ENCODE measurements at places on chromosomes 6 and 20.

DNA sequence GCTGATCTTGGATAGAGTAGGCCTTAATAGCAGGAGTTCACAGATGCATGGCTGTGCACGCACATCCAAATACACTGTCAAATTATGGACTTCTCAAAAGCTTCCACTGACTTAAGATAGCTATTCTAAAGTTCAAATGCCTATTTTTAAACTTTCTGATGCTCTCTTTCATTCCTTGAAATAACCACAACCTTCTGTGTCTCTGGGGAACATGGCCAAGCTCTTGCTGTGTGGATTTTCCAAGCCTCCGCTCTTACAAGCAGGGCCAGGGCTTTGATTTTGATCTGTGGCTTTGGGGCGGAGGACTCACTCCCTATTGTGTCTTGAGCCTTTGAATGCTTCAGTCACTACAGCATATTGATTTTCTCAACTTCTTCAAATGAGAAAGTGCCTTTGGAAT lies 35.7 kb upstream of the SNRPB2 start:
- DNase-seq: no peak

DNA sequence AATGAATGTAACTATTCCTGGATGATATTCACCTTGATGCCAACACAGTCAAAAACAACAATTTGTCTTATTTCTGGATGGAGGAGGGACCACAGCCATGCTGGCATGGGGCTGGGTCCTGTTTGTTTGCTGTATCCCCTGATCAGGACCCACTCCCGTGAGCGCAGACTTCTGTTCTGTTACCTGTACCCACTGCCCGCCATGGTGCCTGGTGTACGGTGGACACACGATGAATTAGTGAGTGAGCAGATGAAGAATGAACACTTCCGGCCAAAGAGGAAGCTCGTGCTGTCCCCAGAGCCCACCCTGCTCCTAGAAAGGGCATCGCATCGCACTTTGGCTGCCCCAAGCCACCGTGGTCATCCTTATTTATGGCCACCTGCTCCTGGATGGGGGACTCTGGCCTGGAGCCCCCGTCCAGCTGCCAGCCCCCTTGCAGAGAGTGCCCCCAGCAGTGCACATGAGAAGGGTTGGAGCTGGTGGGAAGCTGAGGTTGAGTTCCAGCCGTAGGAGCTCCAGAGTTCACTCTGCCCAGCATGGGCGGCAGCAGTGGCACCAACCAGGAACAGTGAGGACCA lies 100.9 kb downstream of the BMP7 start:
- no peak for DNase-seq

- DNase-seq: no peak
These were observed 11.8 kb downstream of the TMEM14B start for GRCh38 chr6:10759312-10759839.

GRCh38 chr20:32581839-32582658 lies 3.1 kb downstream of the NOL4L start:
- DNase-seq: no peak

DNA sequence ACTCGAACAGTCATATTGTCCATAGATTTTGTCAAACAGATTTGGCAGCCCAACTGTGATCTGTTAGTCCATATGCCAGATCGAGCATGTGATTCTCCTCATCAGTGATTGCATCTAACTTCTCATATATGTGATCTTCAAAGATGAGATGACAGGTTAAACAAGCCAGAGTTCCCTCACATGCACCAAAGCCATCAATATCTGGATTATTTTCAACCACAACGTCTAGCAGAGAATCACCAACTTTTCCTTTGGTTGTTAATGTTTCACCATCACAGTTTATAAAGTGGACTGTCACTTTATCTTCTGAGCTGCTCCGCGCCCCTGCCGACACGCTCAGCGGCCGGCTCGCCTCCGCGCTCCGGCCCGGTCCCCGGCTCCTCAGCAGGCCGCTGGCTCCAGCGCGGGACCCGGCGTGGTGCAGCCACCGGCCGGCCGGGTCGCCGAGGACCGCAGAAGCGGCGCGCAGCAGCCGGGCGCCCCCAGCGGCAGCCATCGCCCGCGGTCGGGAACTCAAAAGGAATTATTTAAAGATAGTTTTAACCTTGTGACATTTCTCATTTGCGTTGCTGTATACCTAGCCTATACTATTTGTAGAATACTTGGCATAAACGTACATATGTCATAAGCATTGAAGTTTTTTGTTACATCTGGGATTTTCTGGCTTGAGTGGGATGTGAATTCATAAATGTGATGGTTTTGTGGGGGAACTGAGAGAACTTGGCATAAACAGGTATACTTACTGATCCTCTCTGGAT lies 40.1 kb upstream of the DYNLRB1 start:
- DNase-seq: peak; percentile 47

- no peak for DNase-seq
These were observed 145.6 kb downstream of the DHX35 start for GRCh38 chr20:39107741-39108140.

- no peak for DNase-seq
These were observed 105.5 kb downstream of the JPH2 start for GRCh38 chr20:44081476-44081875.

GRCh38 chr20:14720251-14720650 lies 382.8 kb upstream of the FLRT3 start:
- DNase-seq: no peak

DNA sequence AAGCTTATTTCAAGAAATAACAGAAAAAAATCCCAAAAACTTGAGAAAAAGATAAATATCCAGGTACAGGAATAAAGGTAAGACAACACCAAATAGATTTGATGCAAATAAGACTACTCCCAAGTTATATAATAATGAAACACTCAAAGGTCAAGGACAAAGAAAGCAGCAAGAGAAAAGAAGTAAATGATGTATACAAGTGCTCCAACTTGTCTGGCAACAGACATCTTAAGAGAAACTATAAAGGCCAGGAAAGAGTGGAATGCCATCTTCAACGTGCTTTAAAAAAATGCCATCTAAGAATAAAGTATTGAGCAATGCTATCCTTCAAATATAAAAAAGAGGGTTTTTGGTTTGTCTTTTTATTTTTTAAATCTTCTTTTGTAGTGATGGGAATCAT lies 54.2 kb downstream of the REV3L start:
- no peak for DNase-seq

GRCh38 chr20:37976887-37977286 lies 56.4 kb downstream of the TTI1 start:
- no peak for DNase-seq

DNA sequence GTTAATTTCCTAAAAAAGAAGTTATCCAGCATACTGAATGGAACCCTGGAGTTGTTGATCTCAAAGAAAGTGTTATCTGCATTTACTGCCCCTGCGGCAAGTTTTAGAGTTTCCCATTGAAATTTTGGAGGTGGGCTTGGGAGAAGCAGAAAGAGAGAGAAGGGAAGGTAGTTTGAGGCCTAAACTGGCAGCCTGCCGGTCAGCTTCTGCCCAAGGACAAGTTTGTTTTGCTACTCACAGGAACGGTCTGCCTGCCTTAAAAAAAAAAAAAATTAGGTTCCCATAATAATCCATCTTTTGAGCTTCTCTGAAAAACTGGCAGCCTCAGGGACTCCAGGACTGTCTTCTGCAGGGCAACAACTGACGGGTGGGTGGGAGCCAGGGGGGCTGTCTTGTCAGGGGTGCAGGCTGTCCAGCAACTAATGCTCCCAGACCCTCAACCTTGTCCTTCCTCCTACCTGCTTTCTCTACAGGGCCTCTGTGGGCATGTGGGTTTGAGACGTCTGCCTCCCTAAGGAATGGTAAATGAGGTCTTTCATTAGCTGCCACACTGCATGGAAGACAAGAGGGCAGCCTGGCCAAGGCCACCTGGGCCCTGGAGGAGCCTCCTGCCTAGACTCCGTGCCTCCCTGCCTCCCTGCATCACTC lies 176.1 kb upstream of the KCNG1 start:
- no peak for DNase-seq

GRCh38 chr6:85537055-85537494 lies 56.6 kb downstream of the SNX14 start:
- DNase-seq: no peak

DNA sequence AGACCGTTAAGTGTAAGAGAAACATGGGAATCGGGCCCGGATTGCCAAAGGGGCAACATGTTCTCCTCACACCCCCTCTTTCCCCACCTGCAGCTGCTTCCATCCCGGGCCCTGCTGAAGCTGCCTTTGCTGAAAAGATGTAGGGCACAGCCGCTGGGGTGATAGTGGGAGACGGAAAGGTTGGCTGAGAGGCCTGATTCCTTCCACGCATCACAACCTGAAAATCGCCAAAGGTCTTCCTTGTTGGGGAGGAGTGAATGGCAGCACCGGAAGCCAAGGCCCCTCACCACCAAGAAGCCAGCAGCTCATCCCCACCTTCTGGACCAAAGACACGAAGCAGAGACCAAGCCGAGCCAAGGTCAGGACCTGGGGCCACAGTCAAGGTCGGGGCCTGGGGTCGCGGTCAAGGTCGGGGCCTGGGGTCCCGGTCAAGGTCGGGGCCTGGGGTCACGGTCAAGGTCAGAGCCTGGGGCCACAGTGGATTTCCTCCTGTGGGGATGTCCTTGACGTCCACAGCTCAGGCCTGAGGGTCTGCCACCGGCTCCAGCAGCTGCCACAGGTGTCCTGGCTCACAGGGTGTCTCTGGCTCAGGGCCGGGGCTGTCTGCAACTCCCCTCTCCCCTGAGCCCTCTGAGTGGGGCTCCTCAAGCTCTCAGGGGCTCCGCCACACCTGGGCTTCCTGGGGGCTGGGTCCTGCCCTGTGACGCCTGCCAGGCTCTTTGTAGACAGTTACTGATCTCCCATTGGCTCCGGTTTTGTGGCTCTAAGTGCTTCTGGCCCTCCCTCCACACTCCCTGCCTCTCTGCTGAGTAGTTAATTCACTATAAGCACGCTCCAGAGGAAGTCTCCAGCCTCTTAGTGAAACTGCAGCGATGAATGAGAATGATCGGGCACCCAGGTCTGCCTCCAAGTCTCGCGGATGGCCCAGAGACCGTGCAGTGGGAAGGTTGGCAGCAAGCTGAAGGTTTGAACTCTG lies 5.5 kb upstream of the CHRNA4 start:
- DNase-seq: no peak

DNA sequence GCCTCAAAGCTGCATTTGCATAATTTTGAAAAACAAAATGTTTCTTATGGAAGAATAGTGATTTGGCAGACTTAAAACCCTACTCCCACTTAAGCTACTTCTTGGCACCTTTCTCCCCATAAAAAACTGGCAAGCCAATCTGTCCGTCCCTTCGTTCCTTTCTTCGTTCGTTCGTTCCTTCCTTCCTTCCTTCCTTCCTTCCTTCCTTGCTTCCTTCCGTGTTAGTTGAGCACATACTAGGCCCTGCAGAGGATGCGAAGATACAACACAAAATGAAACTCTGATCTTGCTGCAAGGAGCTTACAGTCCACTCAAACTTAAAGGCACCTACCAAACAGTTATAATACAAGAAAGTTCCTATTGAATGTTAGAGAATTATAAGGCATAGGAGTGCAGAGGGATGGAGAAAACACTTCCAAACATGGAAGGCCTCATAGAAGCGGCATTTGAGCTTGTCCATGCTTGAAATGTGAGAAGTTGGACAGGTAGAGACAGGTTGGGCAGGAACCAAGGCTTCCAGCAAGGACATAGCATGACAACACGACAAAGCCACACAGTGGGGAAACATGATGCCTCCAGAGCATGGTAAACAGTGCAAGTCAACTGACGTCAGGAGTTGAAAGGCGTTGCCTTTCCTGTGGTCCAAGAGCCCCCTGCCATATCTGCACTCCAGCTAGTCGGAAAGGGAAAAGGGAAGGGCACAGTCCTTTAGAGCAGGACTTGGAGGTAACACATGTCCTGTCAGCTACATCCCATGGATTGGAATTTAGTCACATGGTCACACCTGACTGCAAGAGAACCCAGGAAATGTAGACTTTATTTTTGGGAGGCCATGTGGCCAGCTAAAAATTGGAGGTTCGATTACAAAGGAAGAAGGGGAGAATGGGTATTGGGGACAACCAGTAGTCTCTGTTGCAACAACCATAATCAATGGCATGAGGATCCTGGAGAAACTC lies 7.0 kb downstream of the PNPLA1 start:
- DNase-seq: no peak

DNA sequence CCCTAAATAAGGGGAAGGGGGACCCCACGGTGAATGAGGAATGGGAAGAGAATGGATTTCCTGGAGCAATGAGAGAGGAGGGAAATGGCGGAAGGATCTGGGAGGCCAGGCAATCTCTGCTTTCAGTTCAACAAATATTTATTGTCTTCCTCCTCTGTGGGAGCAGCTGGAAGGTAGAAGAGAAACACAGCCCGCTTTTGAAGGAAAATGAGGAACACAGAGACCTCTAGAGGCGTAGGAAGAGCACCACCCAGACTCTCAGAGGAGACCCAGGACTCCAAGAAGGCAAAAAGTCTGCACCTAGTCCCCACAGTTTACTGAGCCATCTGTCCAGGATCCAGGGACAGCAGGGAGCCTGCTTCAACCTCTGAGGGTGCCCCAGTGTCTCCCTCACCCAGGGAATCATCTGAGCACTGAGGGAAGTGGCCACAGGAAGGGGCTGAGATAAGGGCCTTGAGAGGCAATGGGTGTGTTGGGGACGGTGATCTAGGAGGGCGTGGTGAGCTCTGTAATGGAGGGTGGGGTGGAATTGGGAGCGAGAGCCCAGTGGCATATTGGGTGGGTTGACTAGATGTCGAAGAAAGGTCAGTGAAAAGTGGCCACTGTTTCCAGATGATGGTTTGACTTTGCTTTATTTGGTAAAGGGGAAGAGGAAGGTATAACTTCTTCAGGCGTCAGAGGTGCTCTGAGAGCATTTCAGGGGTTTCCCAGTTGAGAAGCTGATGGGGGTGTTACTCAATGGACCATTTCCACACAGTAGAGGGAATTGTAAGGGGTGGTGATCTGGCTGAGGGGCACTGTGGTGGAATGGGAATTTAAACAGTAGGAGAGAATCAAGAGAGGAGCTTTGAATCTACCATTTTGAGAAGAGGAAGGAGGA lies 610 bp downstream of the PSORS1C1 start:
- DNase-seq: no peak

DNA sequence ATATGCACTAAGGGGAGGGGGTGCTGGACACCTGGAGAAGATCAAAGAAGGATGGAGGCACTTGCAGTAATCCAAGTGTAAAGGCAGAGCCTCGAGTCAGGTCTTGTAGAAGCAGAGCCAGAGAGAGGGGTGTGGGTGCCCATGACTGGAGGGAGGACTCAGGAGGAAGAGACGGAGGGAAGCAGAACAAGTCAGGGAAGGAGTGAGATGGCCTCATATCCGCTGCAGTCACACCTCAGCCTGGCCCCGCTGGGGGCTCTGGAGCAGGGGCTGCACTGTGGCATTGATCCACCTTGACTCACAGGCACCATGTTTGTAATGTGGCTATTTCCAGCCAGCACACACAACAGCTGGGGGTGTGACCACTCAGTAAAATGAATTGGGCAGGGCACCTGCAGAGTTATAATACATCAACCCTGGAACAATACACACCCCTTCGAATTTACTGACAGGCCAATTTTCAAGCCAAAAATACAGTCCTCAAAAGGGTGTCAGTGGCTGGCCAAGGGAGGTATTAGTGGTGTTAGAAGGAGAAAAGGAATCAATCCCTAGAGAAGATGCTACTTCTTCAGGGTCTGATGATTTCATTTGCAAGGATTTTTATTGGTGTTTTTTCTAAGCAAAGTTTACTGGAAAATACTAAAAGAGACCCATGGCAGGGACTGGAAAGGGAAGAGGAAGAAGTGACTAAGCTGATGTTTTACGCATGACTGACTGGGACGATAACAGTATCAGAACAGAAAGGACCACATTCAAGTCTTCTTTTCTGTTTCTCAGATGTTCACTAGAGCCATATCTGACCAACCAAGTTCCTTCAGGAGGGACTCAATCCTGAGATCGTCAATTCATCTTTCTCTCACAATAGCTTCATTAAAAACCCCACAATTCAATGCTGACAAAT lies 18.9 kb upstream of the NXT1 start:
- no peak for DNase-seq

Measured in activated CD4-positive, alpha-beta memory T cell treated with anti-CD3 and anti-CD28 coated beads for 36 hours (primary cell).